M059J (cell line): ENCODE measurements at places on chromosomes 1 and 21. TPM values are rescaled to one million over a fixed set of nuclear protein-coding genes. Genes with fewer than 3 reads are reported as not detected.

- no peak for DNase-seq
Measured at GRCh38 chr1:209564849-209565248, 18.7 kb upstream of the CAMK1G start.

CFAP410 gene
- 30.5 and 33.4 TPM in 2 replicates for total RNA-seq

OPTC gene
- total RNA-seq = not detected in 2 replicates

- DNase-seq = no peak
Measured at GRCh38 chr1:54781023-54781723, 16.9 kb upstream of the PARS2 start.

GRCh38 chr1:157523774-157524493, 28.4 kb downstream of the FCRL5 start:
- DNase-seq = no peak

DNA sequence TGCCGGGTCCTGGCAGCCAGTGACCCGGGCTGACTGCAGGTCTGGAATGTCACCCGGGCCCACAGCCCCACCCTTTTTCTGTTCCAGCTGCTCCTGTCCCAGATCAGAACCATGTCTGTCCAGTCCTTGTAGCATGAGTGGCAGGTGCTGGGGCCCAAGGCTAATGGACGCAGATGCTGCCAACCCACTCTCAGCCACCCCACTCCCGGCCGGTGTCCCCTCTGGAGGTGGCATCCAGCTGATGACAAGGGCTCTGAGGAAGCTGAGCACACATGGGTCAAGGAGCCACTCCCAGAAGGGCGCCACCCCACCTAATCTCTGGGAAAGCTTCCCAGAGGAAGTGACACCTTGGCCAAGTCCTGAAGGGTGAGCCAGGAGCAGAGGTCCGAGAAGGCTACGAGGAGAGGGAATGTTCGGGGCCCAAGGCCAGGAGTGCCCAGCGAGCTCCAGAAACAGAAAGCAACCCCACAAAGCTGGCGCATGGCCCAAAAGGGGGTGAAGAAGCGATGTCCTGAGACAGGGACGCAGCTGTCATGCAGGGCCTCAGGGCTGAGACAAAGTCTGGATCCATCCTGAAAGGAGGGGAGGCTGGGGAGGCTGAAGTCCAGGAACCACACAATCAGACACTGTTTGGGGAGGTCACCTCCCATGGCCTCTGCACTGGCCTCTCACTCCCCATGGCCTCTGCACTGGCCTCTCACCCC, 39.5 kb downstream of the ACOT7 start:
- peak; percentile 91 for DNase-seq

GRCh38 chr1:67787746-67788145, 45.5 kb downstream of the GNG12 start:
- peak; percentile 41 for DNase-seq

ACTA1 gene
- total RNA-seq = not detected in 2 replicates
